KBM-7 (cell line): ENCODE measurements at places on chromosomes 7 and 10.

GRCh38 chr10:115998301-115998700 is 274.7 kb downstream of the GFRA1 start:
- DNase-seq: no peak

DNA sequence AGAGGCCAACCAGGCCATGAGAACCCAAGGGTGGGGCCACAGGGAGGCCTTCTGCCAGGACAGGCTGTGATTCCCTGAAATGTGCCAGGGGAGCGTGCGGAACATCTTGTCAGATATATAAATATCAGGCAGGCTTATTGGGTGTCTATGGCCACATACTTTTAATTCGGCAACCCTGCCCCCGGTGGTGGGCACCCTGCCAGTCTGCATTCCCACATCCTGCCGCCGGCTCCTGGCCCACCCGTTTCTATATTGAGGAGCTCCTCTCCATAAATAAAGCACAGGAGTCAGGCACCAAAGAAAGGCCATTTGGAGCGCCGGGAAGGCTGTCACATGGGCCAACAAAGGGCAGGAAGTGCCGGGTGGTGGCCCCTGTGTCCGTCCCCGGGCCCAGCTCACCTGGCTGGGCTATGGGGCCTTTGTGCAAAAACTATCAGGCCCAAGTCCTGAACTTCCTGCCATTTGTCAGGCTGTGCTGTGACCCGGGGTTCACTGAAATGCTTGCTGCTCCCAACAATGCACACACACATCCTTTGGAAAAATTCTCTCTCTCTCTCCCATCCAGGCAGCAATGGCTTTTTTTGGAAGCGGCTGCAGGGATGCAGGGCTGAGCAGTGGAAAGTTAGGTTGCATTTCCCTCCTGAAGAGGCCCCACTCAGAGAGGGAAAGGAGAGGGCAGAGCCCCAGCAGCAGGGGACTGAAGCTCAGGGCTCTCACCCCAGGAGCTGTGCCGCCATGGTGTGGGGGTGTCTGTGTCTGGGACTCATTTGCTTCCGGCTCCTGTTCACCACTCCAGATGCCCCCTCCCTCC is 25.0 kb upstream of the PODXL start:
- no peak for DNase-seq

- DNase-seq: no peak
Measured at GRCh38 chr7:38846280-38846679, 62.7 kb downstream of the VPS41 start.

DNA sequence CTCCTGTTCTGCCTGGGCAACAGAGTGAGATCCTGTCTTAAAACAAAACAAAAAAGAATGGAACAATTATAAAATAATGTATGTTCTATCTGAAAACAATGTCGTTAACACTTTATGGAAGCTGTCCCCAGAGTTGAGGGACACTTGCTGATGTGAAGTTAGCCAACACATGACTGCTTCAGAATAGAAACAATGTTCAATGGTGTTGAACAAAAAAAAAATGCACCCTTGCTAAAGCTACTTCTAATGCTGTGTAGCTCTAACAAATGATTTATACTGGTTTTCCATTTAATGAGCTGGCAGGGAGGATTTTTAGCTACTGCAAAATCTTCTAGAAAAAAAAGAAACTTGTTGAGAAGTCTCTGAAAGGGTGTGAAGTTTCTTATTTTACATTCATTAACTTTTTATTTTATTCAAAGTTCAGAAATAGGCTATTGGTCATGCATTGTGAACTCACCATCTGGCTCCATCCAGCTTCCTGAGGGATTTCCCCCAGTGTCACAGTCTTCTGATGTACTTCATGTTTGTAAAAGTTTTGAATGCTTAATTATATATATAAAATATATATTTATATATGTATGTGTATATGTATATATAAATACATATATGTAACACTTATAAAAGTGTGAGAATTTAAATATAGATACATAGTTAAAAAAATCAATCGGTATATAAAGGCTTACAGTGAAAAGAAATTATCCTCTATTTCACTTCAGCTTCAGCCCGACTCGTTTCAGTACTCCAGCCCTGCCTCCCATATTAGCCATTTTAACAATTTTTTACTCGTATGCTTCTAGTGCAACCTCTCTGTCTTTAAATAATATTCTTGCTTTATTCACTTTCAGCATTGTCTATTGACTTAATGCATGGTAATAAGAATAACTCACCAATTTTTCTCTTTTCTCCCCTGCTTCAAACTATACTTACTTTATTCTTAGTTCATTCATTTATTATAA is 35.0 kb downstream of the HDAC9 start:
- no peak for DNase-seq

DNA sequence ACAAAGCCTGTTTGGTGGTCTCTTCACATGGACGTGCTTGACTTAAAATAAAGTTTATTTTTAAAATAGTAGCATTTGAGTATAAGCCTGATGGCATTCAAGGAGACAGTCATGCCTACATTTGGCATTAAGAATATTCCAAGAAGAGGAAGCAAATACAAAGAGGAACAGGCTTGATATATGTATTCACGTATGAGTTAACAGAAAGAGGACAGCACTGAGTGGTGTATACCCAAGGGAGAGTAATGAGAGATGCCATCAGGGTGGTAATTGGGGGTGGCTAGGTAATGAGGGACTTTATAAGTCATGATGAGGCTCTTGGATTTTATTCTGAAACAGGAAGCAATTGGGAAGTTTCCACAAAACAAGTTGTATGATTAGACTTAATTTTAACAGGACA is 363.3 kb downstream of the SEMA3D start:
- peak; percentile 62 for DNase-seq

DNA sequence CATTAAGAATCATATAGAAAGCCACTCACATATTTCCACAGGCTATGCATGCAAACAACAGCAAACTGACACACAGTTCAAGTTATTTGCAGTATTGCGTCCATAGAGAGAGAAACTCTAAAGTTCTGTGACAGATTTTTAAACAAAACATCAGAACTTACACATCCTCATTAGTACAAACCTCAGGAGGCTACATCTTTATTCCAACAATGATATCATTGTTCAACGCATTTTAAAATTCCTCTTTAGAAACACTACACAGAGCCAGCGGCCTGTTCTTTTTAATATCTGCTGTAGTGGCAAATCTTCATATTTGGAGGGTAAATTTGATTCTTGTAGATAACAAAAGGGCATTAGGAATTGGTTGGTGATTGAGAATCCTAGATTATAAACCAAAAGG is 55.9 kb upstream of the NFE2L3 start:
- no peak for DNase-seq

GRCh38 chr10:3963191-3963673 is 178.2 kb upstream of the KLF6 start:
- DNase-seq: no peak

- DNase-seq: peak; percentile 15
Measured at GRCh38 chr7:100247152-100247757, 27.5 kb downstream of the PVRIG start.

DNA sequence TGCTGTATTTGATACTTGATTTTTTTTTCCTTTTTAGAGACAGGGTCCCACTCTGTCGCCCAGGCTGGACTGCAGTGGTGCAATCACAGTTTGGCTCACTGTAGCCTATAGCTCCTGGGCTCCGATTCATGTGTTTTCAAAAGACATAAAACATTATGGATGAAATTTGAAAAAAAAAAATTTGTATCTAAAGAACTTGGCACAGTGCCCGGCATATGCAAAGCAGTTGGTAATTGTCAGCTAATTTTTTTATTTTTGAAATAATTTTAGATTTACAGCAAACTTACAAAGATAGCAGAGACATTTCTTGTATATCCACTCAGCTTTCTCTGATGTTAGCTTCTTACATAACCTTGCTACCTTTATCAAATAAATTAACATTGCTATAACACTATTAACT is 20.3 kb upstream of the SAMD8 start:
- no peak for DNase-seq

- DNase-seq: no peak
Measured at GRCh38 chr7:70743531-70744325, 388.2 kb upstream of the GALNT17 start.

- no peak for DNase-seq
Measured at GRCh38 chr10:69317626-69318105, 39.4 kb downstream of the HK1 start.

DNA sequence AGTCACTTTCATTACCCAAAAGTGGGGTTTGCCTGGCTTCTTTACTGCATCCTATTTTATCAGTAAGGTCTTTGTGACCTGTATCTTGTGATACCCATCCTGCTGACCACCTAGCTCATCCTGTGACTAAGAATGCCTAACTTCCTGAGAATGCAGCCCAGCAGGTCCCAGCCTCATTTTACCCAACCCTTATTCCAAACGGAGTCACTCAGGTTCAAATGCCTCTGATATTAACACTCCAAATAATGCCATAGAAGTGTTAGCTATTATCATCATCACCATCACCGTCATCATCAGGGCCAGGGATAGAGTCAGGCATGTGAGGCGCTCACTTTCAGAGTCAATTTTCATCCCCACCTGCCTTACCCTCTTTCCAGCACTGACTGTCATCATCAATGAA is 85.5 kb downstream of the SLC16A9 start:
- DNase-seq: no peak

- peak; percentile 60 for DNase-seq
Measured at GRCh38 chr7:27160145-27160545, 3.7 kb upstream of the HOXA7 start.

DNA sequence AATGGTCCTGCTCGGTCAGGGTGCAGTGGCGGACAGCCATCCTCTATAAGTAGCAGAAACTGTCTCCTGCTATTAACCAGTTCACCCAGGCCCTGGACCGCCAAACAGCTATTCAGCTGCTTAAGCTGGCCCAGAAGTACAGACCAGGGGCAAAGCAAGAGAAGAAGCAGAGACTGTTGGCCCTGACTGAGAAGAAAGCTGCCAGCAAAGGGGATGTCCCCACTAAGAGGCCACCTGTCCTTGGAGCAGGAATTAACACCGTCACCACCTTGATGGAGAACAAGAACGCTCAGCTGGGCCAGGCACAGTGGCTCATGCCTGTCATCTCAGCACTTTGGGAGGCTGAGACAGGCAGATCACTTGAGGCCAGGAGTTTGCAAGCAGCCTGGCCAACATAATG is 5.6 kb upstream of the NSUN5 start:
- no peak for DNase-seq

- DNase-seq: no peak
Measured at GRCh38 chr10:33321516-33321915, 13.0 kb downstream of the NRP1 start.

DNA sequence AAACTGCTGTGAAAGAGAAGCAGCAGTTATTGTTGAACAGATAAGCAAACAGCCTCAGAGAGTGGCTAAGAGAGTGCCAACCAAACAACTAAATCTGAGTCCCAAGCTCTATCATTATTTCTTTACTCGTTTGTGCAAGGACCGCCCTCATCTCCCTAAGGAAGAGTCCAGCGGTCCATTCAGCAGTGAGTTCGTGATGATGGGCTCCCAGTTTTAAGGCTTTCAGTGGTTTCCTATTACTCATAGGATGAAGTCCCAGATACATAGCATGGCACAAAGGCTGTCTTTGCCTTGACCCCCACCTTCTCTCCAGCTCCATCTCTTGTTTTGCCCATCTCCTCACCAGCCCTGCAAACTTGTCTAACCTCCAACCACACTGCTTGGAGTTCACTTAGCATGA is 24.3 kb upstream of the PDE1C start:
- DNase-seq: no peak

DNA sequence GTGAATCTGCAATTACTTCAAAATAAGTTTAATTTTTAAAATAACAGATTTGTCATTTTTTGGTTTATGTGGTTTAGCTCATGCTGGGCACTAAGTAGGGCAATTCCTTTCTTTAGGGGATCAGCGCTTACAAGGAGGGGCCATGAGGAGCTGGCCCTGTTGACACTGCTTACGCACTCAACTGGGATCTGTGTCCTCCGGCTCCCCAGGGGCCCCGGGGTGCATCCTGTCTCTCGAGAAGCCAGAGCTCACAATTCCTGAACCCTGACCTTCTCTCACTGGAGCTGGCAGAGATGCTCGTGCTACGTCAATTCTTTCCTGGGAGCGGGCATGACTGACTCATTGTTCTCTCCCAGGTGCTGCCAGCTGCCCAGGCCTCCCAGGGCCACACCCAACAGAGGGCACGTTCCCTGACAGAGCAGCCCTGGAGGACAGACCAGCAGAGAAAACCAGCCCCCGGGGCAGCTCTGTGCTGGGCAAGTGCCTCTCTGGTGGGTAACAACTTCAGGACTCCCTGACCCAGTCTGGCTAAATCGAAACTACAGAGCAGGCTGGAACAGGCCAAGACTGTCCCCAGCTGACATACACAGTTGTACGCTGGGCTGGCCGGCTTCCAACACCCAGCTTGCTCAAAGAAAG is 36.8 kb downstream of the CTBP2 start:
- DNase-seq: no peak

- no peak for DNase-seq
Measured at GRCh38 chr7:28041508-28042314, 138.9 kb downstream of the JAZF1 start.

DNA sequence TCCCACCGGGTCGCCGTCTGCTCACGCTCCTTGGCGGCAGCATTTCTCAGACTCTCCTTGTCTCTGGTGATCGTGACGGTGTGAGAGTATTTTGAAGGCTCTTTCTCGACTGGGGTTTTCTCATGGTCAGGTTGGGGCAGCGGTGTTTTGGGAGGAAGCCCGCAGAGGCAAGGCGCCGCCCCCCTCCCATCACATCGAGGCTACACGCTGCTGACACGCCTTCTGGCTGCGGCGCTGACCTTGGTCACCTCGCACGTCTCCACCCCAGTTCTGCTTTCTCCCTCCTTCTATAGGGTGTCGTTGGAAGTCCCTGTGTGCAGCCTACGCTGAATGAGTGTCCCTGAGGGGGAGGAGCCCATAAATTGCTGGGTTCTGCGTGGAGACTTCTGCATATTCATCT is 55.2 kb downstream of the GLRX3 start:
- DNase-seq: no peak

DNA sequence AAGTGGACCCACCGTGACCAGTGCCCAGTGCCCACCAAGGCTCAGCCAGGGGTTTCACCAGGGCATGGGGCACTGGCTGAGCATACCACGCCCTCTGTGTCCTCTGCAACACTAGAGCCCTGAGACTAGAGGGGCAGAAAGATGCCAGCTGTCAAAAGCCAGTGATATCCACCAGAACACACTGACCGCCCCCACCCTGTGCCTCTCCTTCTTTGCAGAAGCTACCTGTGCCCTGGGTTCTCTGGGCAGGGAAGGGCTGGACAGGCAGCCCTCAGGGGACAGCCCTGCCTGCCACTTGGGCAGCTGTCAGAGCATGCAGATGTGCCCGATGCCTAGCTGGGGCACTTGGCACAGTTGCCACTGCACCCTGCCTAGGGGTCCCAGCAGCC is 494 bp downstream of the VSIR start:
- DNase-seq: no peak

GRCh38 chr7:106423821-106424475 is 139.2 kb upstream of the NAMPT start:
- no peak for DNase-seq
